ENCODE measurements at places on chromosomes 12 and 14.

DNA sequence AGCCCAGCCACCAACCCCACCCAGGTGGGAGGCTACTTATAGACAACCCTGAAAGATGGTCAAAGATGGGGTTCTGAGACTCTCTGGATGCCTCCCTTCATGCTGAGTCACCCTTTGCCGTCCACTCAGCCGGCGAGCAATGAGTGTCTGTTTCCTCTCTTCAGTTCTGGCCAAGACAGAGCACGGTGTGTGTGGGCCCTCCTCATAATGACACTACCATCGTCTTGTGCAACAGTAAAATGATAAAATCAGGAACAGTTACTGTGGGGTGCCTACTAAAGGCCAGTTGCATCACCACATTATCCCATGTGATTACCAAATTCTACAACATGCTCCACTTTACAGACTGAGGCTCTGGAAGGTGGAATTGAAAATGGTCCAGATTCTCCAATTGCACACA lies 7.0 kb upstream of the BDKRB1 start:
- no peak for DNase-seq

- DNase-seq: no peak
Observed at GRCh38 chr14:21098892-21099595, 589 bp upstream of the ZNF219 start.

DNA sequence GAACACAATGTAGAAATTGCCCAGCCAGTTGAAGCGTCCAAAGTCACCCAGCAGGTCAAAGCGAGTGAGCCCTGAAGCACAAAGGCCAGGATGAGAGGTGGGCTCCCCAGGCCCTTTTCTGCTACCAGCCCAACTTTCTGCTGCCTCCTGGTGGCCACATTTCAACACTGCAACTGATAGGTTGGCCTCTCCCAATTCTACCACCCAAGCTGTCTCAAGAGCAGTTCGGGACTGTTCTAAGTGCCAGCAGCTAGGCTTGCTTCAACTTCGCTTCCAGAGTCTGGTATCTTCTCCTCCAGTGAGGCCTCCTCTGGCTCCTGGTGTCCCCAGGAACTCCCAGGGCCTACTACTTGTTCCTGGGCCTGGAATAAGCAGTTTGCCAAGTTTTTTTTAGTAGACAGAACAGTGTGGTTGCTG lies 3.4 kb upstream of the DHH start:
- no peak for DNase-seq

DNA sequence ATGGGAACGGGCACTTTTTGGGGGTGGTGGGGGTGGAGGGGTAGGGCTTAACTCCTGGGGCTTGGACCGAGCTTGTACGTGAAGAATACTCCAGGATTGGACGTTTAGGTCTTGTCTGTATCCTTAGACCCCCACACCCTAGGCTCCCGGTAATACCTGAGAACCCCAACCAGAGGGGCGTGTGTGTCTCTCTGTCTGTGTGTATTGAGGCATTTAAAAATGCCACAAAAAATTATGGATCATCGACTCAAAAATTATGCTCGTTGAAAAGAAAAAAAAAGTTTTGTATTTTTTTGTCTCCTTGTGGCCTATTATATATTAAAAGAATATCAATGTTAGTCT lies 459 bp downstream of the PPFIBP1 start:
- DNase-seq: no peak

GRCh38 chr12:21725731-21726130 lies 48.8 kb downstream of the KCNJ8 start:
- DNase-seq: no peak

DNA sequence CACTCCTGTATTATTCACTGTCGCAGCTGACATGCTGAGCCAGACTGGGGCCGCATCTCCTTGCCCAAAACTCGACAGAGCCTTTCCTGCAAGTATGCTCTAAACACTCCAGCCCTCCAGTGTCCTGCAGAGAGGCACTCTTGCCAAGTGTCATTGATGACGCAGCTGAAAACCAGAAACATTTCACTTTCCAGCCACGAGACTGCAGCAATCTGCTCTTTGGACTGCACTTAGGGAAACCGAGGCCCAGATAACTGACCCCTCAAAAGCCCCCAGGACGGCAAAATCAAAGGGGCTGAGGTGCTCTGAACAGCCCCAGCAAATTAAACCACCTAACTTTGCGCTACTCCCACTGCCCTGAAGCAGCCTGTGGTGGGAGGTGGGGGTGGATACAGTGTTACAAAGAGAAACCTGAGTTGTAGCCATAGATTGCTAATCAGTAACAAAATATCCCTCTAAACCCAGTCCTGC lies 2.6 kb downstream of the CCDC85C start:
- DNase-seq: no peak

DNA sequence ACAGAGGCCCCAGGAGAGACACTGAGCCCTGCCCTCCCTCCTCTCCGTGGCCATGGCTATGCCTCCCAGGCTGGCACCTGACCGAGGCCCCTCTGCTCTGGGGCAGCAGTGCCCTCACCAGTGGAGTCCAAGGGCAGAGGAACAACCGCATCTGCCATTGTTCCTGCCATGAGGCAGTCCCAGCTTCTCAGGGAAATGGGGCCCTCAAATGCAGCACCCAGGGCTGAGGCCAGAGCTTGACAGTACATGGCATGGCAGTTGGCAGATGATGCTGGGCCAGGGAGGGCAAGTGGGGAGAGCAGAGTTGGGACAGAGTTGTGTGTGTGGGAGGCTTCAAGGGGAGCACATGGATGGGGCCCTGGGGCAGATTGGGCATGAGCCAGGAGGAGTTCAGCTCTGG lies 21.1 kb upstream of the KRT77 start:
- no peak for DNase-seq

DNA sequence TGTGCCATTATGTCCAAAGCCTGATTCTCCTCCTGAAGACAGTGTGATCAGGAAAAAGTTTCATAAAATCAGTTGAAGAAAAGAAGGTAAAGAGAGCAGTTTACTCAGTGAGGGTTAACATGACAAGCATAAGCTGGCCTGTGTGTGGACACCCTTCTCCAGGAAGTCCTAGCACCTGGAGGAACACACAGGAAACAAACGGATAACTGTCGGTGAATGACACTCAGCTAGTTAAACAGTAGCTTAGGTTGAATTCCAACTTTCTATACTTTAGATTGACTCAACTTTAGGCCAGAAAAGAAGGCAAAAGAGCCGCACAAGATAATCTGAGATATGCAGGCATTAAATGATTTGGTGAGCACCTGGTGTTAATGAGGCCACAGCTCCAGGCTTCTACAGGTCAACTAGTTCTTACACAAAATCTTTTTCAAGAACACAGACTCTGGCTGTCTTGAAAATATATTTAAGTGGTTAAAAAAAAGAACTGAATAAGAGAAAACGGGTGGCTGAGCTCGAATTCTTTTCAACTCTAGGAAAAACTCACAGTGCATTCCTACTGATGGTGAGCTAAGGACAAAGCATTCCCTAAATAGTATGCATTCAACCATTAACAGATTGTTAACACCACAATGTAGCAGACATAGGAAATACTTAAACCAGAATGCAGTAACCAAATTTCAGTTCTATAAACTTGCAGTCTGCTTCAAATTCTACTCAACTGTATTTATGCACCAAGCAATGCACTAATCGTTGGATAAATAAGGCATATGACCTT lies 56.9 kb upstream of the TSPAN8 start:
- DNase-seq: no peak

DNA sequence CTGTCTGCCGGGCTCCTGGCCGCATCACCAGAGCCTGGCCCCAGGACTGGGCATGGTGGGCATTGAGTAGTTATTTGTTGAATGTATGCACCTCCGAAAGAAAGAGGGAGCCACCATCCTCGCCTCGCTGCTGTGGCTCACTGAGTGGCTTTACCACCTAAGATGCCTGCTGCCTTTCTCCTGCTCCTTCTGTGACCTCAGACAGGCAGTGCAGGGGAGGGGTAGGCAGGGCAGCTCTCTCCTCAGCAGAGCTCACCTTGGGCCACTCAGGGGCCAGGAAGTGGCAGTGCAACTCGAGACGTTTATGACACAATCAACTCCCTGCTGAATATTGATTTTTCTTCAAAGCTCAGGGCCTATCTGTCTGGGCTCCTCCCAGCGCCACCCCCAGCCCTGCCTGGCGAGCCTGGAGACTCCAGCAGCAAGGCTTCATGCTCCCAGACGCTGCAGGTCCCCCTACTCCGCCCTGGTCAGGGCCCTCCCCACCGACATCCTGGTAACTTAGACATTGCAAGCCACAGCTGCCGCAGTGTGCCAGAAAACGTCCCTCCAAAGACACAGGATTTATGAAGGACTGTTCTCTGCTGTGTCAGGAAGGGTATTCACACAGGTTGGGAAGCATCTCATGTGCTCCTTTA lies 84.3 kb upstream of the DIO3 start:
- no peak for DNase-seq

GRCh38 chr12:53124352-53124723 lies 21.1 kb downstream of the SOAT2 start:
- no peak for DNase-seq

- DNase-seq: no peak
Observed at GRCh38 chr12:122282061-122282460, 15.8 kb upstream of the VPS33A start.

GRCh38 chr14:58914279-58914855 lies 274.1 kb upstream of the DAAM1 start:
- no peak for DNase-seq

DNA sequence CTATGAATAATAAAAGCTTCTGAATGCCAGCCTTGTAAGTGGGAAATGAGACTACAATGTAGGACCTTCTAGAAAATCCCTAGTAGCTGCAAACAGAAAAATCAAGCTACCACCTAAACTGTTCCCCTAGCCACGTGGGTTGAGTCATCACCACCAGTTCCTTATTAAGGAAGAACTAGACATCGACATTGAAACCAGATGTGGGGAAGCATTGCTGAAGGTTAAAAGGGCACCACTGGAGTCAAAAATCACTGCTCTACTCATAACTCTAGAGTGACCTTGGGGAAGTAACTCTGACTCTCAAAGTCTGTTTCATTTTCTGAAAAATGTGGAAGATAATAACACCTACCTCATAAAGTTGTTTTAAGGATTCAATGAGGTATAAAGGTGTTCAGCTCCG lies 9.4 kb upstream of the CNIH1 start:
- DNase-seq: no peak

DNA sequence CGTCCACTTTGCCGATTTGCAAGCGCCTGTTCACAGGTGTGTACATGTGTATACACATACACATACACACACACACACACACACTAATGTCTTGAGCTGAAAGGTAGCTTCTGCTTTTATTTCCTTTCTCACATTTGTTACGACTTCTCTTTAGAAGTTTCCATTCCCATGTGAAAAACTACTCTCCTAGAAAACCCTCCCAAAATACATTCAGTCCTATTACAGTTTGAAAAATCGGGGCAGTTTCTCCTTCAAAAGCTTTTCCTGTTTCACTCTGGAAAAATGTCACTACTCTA lies 3.9 kb downstream of the BLTP3B start:
- no peak for DNase-seq

DNA sequence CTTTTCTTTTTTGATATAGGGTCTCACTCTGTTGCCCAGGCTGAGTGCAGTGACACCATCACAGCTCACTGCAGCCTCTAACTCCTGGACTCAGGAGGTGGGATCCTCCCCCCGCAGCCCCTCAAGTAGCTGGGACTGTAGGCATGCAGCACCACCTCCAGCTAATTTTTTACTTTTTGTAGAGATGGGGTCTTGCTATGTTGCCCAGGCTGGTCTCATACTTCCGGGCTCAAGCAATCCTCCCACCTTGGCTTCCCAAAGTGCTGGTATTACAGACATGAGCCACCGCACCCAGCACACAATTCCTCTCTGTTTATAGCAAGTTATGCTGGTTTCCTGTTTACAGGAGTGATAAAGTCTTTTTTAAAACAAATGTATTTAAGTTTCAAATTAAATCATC lies 39.5 kb upstream of the HIF1A start:
- no peak for DNase-seq

DNA sequence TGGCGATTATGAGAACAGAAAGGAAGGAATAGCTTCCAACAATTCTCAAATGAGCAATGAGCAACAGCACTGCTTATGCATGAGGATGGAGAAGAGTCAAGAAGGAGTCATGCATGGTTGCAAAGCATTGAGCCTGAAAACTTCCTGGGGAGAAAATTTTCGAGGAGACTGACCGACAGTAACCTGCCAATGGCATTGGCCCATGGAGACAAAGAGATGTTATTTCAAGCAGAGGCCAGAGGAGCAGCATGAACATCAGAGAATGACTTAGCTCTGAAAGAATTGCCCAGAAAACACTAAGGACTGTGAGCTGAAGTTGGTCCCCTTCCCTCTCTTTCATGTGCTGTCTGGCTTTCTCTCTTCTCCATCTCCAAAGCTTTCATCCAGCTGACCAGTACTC lies 343.4 kb downstream of the ADAMTS20 start:
- DNase-seq: no peak

Data from activated CD8-positive, alpha-beta memory T cell treated with anti-CD3 and anti-CD28 coated beads for 48 hours (primary cell).